ENCODE measurements at places on chromosomes 1 and 21.

DNA sequence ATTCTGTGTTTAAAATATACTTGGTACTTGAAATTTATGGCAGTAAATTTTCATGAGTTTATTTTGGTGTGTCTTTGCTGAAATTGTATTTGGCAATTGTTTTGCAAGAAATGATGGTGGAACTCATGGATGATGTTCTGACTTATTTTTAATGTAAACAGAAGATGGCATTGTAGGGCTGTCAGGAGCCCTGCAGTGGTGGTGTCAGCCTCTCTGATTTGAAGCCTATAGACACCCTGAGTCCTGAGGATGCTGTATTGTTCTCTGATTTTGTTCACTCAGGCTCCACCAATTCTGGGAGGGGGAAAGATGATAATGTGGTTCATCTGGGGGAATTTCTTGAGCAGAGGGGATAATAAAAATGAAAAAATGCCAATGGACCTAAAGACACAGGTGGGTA lies 79.8 kb downstream of the LHX8 start:
- no peak for DNase-seq

GRCh38 chr1:19478322-19478721 lies 7.0 kb downstream of the CAPZB start:
- no peak for DNase-seq

DNA sequence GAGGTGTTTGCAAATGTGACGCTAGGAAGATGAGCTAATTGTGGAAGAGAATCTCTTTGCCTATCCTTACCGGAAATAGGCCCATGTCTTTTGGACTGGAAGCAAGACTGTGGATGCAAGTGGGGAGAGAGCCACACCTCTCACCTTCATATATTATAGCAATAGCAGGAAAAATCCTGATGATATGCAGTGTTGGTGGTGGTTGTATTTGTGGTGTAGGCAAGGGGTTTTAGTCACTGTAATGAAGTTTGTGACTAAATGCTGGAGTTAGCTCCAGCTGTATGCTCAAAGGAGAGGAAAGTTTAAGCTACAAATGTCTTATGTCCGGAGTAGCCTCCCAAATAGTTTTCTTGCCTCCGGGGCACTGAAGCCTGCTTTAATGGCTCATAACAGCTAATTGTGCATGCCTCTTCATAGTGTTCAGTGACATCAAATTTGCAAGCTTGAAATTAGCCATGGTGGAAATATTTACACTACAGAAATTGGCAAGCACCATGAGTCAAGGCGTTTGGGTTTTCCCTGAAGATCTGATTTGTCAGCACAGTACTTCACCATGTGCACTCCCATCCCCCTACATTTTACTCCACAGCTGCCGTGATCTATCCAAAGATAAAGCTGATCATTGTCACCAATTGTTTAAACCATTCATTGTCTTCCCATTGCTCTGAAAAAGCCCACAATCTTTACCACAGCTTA lies 102.6 kb upstream of the ZNF644 start:
- DNase-seq, result no peak

DNA sequence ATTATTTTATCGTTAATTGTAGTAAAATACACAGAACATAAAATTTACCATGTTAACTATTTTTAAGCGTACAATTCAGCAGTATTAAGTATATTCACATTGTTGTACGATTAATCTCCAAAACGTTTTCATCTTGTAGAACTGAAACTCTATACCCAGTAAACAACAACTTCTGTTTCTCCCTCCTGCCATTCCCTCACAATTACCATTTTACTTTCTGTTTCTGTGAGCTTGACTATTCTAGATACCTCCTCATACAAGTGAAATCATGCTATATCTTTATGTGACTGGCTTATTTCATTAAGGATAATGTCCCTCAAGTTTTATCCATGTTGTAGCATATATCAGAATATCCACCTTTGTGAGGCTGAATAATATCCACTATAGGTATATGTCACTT lies 156.8 kb downstream of the ST6GALNAC3 start:
- no peak for DNase-seq

GRCh38 chr1:61606448-61607312 lies 118.3 kb downstream of the TM2D1 start:
- no peak for DNase-seq

- DNase-seq, result no peak
Measured at GRCh38 chr1:10242135-10242534, 31.8 kb downstream of the KIF1B start.

- no peak for DNase-seq
Measured at GRCh38 chr1:230849451-230850224, 18.7 kb downstream of the C1orf198 start.
